Endothelial cell (in vitro differentiated cells): ENCODE measurements at places on chromosomes 16 and 17. TPM values are rescaled to one million over a fixed set of nuclear protein-coding genes. Genes with fewer than 3 reads are reported as not detected.

Gene C16orf92
- not detected for total RNA-seq

Gene CORO6
- 13.0 TPM for total RNA-seq

- peak; percentile 88 for DNase-seq
Measured at GRCh38 chr17:45021607-45022287, 29.7 kb downstream of the DCAKD start.

GRCh38 chr17:77735566-77736198 is 222.8 kb upstream of the TNRC6C start:
- no peak for DNase-seq

Gene ABAT
- 1.6 TPM for total RNA-seq

Gene ARL4D
- total RNA-seq = 35.7 TPM

GRCh38 chr17:10623737-10624338 is 33.3 kb downstream of the MYH3 start:
- DNase-seq = no peak

- no peak for DNase-seq
Measured at GRCh38 chr17:62062302-62062701, 2.8 kb downstream of the MED13 start.

DNA sequence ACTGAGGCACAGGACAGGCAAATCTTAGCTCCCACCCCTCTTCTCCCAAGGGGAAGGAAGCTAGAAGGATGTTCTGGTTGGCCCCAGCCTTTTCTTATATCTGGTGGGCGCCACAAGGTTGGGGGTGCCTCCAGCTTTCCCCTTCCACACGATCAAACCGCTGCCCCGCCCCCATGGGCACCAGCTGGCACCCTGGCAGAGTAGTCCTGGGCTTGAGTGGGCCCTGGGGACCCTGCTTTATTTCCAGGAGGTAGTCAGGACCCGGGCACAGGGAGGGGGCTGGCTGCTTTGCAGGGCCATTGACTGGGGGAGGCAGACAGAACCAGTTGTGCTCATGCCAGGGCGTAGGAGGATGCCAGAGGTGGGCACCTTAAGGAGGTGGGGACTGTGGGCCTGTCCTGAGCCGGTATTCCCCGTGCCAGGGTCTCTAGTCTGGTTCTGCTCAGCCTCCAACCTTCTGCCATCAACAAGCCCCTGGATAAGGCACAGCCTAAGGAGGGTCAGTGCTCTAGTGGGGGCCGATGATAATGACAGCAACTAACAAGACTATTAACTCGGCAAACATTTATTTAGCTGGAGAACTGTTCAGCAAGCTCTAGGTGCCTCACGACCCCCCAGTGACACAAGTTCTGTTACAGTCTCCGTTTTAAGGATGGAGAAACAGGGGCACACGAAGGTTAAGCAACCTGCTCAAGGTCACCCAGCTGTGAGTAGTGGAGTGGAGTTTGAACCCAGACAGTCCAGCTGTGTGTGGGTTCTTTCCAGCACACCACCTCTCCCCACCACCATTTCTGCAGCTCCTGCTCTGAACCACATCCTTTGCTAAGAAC is 7.6 kb upstream of the PPP1R1B start:
- DNase-seq = no peak
